Dermis microvascular lymphatic vessel endothelial cell (primary cell): ENCODE measurements at places on chromosomes 6 and 20.

DNA sequence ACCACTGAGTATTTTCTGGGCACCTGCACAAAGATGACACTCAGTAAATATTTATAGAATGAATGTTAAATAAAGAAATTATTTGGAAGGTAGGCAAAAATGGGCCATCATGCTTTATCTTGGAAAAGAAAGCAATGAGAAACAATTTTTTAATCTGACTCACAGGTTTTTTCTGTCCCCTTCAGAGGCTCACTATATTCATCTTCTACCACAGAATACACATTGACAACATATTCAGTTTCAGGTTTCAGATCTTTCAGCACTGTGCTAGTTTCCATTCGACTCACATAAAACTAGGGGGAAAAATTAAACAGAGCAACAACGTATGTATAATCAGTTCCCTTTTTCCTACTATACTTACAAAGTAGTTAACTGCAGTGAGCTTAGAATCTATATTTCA lies 58.3 kb downstream of the COL12A1 start:
- DNase-seq: no peak

- DNase-seq: no peak
These were observed 44.1 kb upstream of the ADGRF1 start for GRCh38 chr6:47086051-47086770.

DNA sequence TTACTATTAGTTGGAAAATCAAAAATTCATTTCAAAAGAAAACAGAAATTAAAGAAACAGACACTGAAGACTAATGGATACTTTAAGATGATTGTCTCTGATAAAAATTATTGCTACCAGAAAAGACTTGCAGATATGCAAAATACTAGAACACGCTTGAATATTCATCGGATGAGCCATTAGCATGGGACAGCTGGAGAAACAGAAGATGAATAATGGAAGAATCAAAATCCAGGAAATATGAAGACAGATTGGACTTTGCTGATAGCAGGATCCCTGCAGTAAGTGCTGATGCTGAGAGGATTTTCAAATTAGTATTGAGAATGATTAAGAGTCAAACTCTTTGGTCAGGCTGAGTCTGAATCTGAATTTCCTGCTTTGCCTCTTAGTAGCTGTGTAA lies 169.4 kb downstream of the EYS start:
- no peak for DNase-seq

DNA sequence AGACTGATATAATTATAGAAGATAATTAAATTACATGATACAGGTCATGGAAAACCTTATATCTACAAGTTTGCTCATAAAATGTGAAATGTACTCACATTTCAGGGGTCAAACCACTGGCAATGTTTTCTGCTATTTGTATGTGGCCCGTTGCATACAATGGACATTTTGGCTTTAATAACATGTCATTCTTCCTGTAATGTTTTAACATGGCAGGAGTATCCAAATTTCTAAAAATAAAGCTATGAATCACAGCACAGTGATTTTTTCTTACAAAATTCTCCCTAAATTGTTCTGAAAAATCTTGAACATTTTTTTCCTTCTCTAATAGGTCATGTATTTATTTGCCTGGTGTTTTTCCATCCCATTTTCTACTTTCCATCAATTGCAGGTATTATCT lies 305.7 kb downstream of the SMOC2 start:
- no peak for DNase-seq

DNA sequence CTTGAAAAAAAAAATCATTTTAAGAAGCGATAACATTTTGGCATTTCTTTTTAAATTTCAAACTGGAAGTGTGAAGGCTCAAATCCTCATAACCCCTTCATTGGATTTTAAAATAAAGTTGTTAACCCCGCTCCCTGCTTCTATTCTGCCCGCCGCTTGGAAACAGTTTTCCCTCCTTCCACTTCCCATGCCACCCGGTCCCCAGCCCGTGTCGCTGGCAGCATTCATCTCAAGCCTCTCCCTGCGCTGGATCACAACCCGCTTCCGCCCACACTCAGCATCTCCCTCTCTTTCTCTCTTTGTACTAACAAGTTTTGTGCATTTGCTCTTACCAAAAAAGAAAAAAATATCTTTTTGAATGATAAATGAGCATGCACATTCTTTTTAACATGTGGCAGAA lies 15.4 kb upstream of the PDE10A start:
- no peak for DNase-seq

- DNase-seq: no peak
These were observed 77.1 kb downstream of the LMBRD1 start for GRCh38 chr6:69719602-69720193.

DNA sequence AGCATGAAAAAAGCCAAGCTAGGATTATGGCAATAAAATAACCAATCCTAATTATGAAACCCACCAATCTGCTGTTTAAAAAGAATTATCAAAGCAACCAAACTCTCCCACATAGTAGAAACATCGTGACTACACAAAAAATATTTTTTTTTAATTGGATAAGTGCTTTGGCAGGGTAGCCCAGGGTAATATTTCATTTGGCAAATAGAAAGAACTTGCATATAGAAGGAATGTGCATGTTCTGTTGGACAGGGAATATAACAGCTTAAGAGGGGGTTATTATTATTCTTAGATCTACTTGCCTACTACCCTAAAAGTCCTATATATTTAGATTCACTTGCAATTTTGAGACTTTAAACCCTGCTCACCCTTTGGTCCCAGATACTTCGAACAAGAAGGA lies 972 bp downstream of the GSTA3 start:
- no peak for DNase-seq

DNA sequence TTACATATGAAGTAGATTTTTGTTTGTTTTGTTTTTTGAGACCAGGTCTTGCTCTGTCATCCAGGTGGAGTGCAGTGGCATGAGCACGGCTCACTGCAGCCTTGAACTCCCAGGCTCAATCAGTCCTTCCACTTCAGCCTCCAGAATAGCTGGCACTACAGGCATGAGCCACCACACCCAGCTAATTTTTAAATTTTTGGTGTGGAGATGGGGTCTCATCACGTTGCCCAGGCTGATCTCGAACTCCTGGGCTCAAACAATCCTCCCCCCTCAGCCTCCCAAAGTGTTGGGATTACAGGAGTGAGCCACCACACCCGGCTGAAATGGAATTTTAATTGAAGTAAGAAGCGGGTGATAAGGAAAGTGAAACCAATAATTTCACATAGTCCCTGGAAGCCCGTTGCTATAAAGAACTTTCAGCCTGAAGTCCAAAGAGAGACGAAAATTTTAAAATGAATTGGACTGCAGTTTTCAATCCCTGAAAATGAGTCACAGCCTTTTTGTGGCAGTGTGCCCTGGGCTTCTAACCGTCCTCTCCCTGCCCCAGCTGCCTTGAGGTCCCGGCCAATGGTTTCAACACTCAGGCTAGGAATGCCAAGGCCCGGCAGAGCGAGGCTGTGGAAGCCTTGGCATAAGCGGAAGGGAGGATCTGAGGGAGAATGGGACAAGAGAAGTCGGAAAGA lies 757 bp downstream of the RAET1E start:
- peak; percentile 3 for DNase-seq

GRCh38 chr20:23654000-23654399 lies 16.2 kb upstream of the CST3 start:
- DNase-seq: no peak

- peak; percentile 81 for DNase-seq
These were observed 85.6 kb downstream of the MRPL14 start for GRCh38 chr6:44041461-44042260.

DNA sequence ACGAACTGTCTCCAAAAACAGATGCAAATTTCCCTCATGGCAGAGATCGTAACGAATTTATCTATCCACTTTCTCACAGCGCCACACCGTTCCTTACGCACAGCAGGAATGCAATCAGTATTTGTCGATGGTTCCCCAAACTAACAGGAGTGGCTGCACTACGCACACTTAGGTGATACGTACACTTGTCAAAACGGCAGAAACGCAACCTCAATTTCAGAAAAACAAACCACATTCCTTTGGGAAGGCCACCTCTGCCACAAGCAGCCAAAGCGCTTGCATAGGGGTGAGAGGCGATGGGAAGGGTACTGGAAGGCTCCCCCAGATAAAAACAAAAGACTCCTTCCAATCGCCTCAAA lies 638 bp downstream of the MDN1 start:
- DNase-seq: peak; percentile 45

- peak; percentile 25 for DNase-seq
These were observed 5.1 kb upstream of the BPI start for GRCh38 chr20:38298768-38299288.

DNA sequence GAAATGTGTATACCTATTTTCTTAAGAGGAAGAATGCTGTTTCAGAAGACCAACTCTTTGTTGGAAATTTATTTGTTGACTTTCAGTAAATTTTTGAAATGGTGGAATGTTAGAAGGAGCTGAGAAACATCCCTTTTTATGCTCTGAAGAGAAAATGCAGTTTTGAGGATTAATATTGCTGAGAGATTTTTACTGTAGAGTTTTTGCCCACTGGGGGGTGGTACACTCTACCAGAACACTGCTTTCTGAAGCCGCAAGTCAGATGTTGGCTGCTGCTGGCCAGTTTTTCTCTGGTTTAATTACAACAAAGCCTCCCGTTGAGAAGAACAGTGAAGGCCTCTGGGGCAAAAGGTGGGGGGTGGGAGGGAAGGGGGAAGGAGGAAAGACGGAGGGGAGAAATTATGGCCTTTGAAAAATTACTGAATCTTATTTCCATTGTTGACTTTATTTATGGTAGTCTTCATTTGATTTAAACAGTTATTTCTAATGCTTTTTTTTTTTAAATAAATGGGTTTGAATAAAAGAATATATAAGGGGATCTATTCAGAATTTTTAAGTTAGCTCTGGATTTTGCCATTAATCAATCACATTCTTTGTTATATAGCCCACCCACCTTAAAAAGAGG lies 3.0 kb downstream of the FLRT3 start:
- peak; percentile 11 for DNase-seq

DNA sequence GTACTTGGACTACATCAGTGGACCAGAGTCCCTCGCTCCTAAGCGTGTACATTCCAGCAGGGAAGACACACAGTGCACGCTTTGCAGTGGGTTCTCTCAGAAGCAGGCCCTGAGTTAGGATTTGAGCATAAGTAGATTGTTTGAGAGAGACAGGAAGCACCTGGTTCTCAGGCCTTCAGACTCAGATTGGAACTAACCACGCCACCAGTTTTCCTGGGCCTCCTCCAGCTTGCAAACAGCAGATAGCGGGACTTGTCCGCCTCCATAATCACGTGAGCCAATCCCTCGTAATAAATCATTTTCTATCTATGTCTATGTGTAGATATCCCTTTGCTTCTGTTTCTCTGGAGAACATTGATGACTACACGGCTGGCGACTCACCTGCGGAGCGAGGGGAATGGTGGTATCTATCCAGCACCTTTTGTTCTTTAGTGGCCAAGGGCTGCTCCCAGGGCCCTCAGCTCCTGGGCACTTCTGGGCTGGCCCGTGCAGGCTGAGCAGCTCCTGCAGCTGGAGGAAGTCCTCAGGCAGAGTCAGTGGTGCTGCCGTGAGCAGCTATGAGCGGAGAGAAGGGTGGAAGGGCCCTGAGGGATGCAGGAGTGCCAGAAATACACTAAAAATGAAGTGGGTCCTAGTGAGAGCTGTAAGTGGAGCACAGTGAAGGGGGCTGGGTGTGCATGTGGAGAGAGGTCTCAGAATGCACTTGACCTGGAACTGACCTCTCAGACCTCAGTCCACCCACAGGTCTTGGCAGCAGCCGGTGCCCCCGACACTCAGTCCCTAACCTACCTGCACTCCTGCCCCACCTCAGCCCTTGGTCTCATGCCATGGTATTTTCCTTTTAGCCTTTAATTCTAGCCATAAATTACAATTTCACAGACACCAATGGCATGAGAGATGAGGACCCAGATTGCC lies 76.9 kb downstream of the STK35 start:
- no peak for DNase-seq

- no peak for DNase-seq
These were observed 124.0 kb downstream of the OGFRL1 start for GRCh38 chr6:71412559-71413140.

DNA sequence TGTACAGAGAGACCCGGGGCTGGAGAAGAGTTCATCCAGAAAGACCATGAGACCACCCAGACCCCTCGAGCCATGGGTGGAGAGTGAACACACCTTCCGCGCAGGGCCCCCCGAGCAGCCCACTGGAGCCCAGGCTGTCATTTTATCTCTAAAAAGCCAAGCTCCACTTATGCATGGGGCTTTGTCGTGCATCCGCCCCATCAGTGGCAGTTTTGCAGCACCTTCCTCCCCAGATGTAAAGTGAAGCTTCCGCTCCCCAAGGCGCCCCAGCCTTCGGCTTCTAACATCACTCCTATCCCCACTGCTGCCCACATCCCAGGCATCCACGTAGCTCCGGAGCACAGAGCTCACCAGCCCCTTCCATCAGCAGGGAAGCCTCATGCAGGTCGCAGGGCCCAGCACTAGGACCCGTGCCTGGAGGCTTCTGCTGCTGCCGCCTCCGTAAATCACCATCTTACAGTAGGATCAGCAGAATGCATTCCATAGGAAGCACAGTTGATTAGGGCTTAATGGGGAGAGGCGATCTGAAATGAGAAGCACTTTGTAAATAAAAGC lies 301.1 kb downstream of the TAF4 start:
- DNase-seq: no peak

DNA sequence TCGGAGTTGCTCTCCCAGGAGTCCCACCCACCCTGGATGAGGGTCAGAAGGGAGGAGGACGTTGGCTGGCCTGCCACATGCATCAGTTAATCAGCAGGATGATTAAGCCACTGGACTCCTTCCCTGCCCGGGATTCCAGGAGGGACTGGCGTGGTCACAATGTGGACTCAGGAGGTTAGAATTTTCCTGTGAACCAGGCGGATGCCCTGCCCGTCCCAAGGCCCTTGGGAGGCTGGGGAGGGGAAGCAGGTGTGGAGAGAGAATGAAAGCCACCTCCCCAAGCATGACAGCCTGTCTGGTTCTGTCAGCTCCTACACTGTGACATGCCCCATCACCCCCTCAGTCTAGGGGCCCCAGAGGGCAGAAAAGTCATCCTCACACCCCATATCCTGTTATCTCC lies 11.6 kb upstream of the ITPR3 start:
- no peak for DNase-seq
